T-helper 17 cell (primary cell): ENCODE measurements at places on chromosomes 5 and 9.
A peak's percentile ranks its signal among the peaks of the same experiment; 100 is the strongest.

DNA sequence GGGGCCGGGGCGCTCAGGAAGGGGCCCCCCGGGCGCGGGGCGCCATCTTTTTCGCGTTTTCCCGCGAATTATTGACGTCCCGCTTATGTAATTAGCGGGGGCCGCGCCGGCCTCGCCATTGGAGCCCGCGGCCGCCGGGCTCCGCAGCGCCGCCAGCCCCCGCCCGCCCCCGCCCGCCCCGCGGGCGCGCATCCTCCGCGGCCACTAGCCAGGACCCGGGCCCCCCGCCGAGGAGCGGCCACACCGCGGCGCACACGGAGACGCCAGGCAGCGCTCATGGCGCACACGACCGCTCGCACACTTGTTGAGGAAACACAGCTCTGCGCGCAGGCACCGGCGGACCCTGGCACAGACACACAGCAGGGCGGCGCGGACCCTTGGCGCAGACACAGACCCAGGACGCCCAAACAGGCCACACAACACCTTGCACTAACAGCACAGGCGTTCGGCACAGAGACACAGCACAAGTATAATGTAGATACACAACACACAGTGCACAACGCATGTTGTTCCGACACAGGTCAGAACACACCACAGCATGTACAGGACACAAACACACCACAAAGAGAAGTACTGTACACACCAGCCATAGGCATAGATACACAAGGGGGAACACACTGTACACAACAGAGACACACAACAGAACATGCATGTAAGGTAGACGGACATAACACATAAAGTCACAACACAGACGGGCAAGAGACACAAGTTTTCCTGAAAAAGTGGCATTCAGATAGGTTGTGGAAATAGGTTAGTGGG lies 467 bp upstream of the PHF19 start:
- peak; percentile 64 for DNase-seq

GRCh38 chr9:6123416-6123815 lies 92.2 kb upstream of the IL33 start:
- no peak for DNase-seq

DNA sequence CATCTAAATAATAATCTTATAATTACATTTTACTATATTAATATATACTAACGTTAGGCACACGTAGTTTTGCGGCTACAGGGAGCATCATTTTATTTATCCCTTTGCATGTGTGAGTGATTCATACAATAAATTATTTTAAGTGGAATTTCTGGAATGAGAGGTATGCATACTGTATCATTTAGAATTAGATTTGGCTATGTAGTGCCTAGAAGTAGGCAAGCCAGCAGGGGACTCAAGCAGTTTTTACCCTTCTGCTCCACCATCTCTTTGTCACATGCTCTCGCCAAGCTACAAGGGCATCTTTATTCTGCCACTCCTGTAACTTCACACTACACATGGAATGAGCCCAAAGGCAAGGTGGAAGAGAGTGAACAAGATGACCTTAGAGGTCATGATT lies 60.8 kb downstream of the MEGF10 start:
- no peak for DNase-seq

DNA sequence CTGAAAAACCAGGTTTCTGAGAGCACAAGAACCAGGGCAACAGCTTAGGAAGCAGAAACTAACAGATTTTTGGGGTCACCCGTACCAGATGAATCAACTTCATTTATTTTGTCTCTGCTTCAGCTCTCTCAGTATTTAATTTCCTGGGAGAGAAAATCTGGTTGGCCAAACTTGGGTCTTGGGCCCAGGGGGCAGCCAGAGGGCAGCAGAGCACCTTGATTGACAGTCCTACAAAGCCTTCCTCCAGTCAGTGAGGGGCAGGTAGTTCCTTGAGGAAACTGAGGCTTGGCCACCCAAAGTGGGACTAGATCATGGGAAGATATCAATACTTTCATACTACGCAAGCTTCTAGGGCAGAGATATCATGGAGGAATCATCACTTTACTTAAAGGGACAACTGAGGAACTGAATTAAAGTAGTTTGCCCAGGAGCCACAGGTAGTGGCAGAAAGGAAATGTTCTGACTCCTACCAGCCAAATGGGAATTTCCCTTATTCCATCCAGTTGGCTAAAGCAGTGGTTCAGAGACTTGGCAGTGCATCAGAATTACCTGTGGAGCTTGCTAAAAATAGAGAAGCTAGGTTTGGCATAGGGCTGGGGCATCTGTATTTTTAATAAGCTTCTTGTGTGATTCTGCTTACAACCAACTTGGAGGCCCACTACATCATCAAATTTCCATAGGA lies 21.5 kb upstream of the ARHGAP26 start:
- DNase-seq: peak; percentile 21

DNA sequence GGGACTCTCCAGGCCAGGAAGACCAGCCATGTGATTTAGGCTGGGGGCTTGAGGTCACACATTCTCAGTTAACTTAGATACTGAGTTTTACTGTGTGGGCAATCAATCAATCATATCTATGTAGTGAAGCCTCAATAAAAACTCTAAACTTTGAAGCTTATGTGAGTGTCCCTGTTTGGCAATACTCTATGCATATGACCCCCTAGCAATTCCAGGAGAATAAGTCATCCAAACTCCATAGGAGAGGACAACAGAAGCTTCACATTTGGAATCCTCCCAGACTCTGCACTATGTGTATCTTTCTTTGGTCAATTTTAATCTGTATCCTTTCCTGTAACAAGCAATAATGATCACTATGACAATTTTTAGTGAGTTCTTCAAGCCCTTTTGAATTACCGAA lies 216.8 kb upstream of the RGMB start:
- no peak for DNase-seq

- DNase-seq: no peak
Measured at GRCh38 chr9:89256642-89257041, 54.4 kb upstream of the CKS2 start.

- DNase-seq: no peak
Measured at GRCh38 chr5:178940569-178941360, at the start of gene ZNF454. TSS of gene ZNF454 (plus strand) at chr5:178941198. CDS start at chr5:178942792, 1,594 bp downstream.

- no peak for DNase-seq
Measured at GRCh38 chr5:42648915-42649314, 107.7 kb upstream of the CCDC152 start.

DNA sequence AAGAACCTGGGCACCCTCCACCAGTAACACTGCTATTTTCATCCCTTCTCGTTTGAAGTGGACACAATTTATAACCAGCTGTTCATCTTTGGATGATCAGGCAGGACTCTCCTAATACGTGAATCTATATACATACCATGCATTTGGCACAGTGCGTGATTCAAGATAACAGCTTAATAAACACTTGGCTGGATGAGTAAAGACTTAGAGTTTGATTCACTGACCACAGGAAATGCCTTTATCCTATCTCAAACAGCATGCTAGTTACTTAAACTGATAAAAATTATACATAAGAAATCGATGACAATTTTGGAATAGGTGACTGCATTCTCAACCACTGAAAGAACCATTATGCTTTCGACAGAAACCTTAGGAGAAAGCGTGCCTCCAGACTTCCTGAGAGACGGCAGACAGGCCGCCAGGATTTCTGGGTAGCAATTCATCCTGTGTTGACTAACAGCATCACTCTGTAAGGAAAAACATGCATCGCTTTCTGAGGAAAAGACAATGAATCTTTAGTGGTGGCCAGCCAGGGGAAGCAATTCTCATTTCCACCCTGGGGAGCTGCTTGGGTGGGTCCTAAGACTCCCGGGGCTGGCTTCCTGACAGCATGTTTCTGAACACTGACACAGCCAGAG lies 9.7 kb downstream of the MRPL36 start:
- no peak for DNase-seq

GRCh38 chr9:128886211-128886891 lies 4.4 kb downstream of the LRRC8A start:
- no peak for DNase-seq

DNA sequence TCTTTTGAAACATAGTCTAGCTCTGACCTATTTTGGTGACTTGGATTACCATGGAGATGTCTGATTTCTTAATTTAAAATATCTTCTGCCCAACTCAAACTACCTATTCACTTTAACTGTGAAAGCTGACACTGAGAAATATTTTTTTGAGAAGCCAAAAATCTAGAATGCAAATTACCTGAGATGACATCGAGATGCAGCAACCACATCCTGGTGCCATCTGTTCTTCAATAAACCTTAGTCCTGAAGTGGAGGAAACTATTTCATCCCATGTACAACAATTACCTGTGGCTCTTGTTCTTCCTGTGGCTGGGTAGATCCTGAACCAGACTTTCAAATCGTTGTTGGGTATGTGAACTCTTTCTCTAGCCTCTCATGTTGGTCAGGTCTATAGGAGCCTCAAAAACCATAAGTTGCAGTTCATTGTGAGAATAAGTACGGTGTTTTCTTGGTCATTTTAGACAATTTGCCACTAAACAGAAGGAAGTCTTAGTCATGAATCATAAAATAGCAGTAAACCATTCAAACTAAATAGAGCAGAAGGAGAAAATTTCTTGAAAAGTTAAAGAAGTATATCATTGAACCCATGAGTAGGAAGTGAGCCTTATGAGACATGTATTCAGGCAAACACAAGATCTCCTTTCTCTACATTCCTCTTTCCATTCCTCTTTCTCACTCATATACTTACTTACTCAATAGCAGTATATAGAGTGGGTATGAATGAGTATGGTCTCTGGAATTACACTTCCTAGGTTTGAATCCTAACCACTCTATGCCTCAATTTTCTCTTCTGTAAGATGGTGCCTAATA lies 176.0 kb downstream of the HMHB1 start:
- no peak for DNase-seq

DNA sequence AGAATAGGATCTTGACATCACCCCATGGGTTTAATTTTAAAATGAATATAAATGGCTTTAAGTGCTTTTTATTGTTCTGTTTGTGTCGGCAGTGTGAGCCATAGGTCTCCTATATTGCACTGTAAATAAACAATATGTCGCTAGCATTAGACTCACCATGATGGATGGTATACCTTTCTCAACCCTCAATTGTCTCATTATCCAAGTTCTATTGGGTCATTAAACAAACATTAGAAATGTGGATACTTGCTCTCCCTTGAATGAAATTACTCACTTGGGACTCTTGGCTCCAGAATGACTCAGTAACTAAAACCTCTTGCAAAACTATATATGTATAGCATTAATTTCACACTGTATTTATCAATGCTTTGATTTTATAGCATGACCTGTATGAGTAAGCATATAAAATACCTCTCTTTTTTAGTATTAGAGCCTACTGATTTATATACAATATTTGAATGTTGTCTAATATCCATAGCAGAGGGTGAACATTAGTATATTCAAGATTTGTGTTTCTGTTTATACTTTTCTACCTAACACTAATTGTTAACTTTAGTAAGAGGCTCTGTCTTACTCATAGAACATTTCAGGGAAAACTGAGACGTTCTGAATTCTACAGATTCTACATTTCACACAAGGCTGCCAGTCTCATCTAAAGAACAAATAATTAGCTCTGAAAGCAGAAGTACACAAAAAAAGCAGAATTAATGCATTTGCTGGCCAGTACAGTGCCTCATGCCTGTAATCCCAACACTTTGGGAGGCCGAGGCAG lies 303.8 kb upstream of the PRR16 start:
- DNase-seq: no peak

- DNase-seq: no peak
Measured at GRCh38 chr5:65903581-65903980, 22.8 kb upstream of the ERBIN start.

DNA sequence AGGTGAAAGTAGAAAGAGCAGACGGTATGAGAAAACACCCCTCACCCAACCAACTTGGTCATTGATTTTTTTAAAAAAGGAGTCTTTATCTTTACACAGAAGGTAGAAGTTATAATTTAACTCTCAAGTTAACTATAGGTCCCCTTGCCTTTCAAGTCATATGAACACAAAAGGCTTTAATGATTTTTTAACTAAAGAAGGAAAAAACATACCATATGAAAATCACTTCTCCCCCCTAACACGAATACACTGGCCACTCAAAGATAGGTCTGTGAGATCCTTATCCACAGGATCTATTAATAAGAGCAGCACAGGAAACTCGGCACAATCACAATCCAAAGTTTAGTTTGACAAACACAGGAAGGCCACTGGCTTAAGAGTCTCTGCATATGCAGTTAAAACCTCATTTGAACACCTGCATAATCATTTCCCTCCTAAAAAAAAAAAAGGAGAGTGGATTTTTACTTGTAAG lies 138.0 kb downstream of the ENC1 start:
- no peak for DNase-seq

- DNase-seq: no peak
Measured at GRCh38 chr9:12633016-12633765, 60.0 kb upstream of the TYRP1 start.

GRCh38 chr9:81562231-81563019 lies 126.9 kb downstream of the TLE1 start:
- DNase-seq: no peak

GRCh38 chr5:66875315-66875714 lies 279.1 kb downstream of the MAST4 start:
- no peak for DNase-seq

GRCh38 chr5:79086116-79086515 lies 16.5 kb downstream of the BHMT2 start:
- DNase-seq: no peak

DNA sequence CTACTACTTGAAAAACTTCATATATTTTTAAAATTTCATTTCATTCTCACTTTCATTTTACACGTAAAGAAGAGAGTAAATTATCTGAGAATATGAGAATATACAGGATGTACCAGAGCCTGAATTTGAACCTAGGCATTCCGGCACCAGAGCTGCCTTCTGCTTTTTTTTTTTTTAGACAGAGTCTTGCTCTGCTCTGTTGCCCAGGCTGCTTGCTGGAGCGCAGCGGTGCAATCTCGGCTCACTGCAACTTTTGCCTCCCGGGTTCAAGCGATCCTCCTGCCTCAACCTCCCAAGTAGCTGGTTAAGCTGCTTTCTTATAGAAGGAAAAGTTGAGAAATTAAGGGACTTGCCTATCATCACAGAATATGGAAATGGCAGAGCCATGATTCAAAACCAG lies 540.1 kb downstream of the EBF1 start:
- no peak for DNase-seq

- no peak for DNase-seq
Measured at GRCh38 chr5:145903113-145903512, 30.3 kb upstream of the GRXCR2 start.

GRCh38 chr9:426976-427375 lies 212.3 kb downstream of the DOCK8 start:
- DNase-seq: no peak

GRCh38 chr5:89313044-89313443 lies 430.1 kb upstream of the MEF2C start:
- DNase-seq: no peak

DNA sequence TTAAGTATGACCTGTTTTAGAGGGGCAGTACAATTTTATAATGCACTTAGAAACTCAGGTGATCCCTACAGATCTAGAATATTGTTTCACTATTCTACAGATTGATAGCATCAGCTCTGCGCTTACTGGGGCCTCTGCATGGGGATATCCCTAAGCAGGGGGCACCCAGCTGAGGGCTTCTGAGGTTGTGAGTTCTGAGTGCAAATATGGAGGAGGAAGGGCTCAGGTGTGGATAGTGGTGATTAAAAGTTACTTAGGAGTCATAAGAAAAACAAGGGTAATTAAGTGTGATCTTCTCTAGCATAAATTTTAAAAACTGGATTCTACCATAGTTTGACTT lies 274.4 kb downstream of the EFNA5 start:
- DNase-seq: no peak
